Caco-2 (cell line): ENCODE measurements at places on chromosomes 13 and 19. TPM values are rescaled to one million over a fixed set of nuclear protein-coding genes. Genes with fewer than 3 reads are reported as not detected.
A peak's percentile ranks its signal among the peaks of the same experiment; 100 is the strongest.

GRCh38 chr19:50495020-50495531, 15.9 kb downstream of the JOSD2 start:
- no peak for DNase-seq
- H3K27me3 ChIP-seq = no peaks in the 10 kb centered on the region
- H3K36me3 ChIP-seq = no peaks in the 10 kb centered on the region
- H3K4me1 ChIP-seq = peaks cover under 1% of the 10 kb centered on the region
- no peak overlapping the region for H3K4me3 ChIP-seq
- H3K27ac ChIP-seq = no peak overlapping the region

DNA sequence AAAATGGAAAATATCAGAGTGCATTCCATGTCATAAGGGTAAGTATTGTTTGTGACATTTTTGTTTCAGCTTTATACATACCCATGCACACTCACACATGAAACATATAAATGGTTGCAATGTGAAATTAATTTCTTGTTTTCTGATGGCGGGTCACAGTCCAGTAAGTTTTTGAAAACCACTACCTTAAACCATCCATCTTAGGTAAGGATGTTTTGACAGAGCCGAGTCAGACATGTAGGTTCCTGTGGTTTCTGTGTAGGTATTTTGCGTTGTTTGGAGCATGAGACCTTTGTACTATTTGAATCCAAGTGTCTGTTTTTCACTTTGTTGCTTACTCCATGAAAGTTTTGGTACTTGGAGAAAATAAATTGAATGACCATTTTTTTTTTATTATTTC, 121.7 kb downstream of the B3GLCT start:
- H3K4me3 ChIP-seq = no peak overlapping the region
- no peaks in the 10 kb centered on the region for H3K4me1 ChIP-seq
- no peaks in the 10 kb centered on the region for H3K36me3 ChIP-seq
- no peak for DNase-seq
- H3K27me3 ChIP-seq = no peaks in the 10 kb centered on the region

DNA sequence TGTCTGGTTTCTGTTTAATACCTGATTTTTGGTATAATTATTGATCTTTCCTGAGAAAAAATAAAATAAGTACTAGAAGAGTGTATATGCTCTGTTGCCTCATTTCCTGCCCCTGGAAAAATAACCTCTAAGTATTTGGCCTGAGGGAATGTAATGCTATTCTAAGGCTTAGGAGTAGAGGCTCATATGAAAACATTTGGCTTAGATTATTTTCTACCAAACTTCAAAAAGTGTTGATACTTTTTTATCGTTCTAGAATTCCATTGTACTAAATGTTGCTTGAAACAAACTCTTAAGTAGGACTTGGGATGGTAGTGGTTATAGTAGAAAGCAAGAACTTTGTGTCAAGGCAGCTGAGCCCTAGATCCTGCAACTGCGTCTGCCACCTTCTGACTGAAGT, 57.8 kb downstream of the COG3 start:
- no peaks in the 10 kb centered on the region for H3K27me3 ChIP-seq
- peaks cover 84% of the 10 kb centered on the region for H3K4me1 ChIP-seq
- no peak for DNase-seq
- H3K27ac ChIP-seq = peak overlapping the region; percentile 92

TRPC4 gene
- not detected in 2 replicates for total RNA-seq

KANK3 gene
- total RNA-seq = 1.1 TPM in 2 replicates

- DNase-seq = no peak
- no peak overlapping the region for H3K27ac ChIP-seq
- no peaks in the 10 kb centered on the region for H3K4me1 ChIP-seq
- no peaks in the 10 kb centered on the region for H3K27me3 ChIP-seq
- peaks cover 3% of the 10 kb centered on the region for H3K36me3 ChIP-seq
Measured at GRCh38 chr13:110651726-110652230, 36.4 kb downstream of the NAXD start.

DNA sequence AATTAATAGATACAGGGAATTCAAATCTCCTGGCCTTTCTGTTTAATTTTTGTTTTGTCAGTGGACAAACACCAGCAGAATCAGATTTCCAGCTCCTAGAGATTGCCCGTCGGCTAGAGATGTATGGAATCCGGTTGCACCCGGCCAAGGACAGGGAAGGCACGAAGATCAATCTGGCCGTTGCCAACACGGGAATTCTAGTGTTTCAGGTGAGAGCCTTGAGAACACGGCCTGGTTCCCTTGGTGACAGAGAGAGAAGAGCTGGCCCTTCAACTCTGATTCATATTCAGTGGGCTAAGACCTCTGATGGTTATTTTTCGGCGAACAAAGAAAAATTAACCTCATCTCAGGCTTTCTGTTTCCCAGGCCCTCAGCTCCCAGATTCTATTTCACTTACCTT, 191.3 kb downstream of the STK24 start:
- no peak for DNase-seq
- no peak overlapping the region for H3K4me3 ChIP-seq
- H3K36me3 ChIP-seq = peaks cover 5% of the 10 kb centered on the region; the same call in 1 of the 2 replicates

KCNK6 gene
- 6.1 and 7.8 TPM in 2 replicates for total RNA-seq

DNA sequence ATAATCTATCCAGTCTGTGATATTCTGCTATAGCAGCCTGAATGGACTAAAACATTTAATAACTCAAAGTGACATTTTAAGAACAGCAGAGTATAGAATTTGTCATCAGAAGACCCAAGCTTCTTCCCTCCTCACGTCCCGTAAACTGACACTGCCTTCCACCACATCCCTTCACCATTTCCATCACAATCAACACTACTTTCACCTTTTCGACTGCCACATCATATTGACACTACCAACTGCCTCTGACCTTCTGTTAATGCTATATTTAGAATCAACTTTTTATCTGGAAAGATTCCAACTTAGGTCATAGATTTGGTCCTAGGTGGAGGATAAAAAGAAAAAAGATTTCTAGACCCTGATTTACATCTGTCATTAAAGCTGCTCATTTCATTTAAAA, 39.6 kb downstream of the STOML3 start:
- no peaks in the 10 kb centered on the region for H3K36me3 ChIP-seq
- H3K4me1 ChIP-seq = no peaks in the 10 kb centered on the region
- H3K27me3 ChIP-seq = no peaks in the 10 kb centered on the region
- no peak overlapping the region for H3K27ac ChIP-seq
- DNase-seq = no peak

GRCh38 chr13:103961129-103961528, 894.9 kb upstream of the SLC10A2 start:
- no peak for DNase-seq
- H3K27ac ChIP-seq = no peak overlapping the region
- H3K27me3 ChIP-seq = no peaks in the 10 kb centered on the region
- H3K4me1 ChIP-seq = no peaks in the 10 kb centered on the region

DNA sequence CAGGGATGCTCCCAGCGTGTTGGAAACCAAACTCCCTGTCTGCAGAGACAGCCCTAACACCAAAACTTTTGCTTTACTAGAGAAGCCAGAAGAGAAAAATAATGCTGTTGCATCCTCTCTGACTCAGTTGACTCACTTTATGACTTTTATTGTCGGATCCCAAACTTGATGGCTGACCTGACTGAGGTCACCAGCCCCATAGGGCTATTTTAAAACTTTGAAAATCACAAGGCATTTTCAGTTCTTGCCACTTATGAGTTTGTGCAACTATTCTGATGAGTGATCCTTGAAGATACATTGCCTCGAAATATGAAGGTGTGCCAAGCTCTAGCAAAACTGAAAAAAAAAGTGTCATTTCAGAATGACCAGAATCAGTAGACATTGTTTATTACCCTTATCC, 320.2 kb downstream of the DLEU7 start:
- H3K27me3 ChIP-seq = no peaks in the 10 kb centered on the region
- no peaks in the 10 kb centered on the region for H3K36me3 ChIP-seq
- peaks cover 14% of the 10 kb centered on the region for H3K4me1 ChIP-seq
- H3K27ac ChIP-seq = no peak overlapping the region

DNA sequence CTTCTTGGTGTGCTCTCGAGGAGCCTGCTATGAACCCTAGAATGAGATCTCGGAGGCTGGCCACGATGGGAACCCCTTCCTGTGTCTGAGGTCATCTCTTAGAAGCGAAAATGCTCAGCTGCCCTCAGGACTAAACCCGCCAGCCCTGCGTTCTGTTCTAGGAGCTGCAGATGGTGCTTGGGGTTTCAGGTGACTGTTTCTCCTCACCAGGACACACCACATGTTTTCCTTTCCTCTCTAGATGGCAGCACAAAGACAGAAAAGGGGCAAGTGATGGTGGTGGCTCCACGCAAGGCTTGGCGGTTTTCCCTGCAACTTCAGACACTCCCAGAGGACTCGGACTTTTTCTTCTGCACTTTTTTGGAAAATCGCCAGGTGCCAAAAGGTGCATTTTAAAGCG, 60.1 kb downstream of the RNASEH2B start:
- H3K27ac ChIP-seq = no peak overlapping the region
- DNase-seq = peak; percentile 57
- H3K4me1 ChIP-seq = no peaks in the 10 kb centered on the region
- no peaks in the 10 kb centered on the region for H3K27me3 ChIP-seq
- no peak overlapping the region for H3K4me3 ChIP-seq

ELSPBP1 gene
- total RNA-seq = not detected in 2 replicates

GRCh38 chr19:45464274-45464673, 3.5 kb upstream of the FOSB start:
- no peak overlapping the region for H3K4me3 ChIP-seq
- H3K27ac ChIP-seq = no peak overlapping the region

SGTA gene
- 90.1 TPM in 2 replicates for total RNA-seq

DNA sequence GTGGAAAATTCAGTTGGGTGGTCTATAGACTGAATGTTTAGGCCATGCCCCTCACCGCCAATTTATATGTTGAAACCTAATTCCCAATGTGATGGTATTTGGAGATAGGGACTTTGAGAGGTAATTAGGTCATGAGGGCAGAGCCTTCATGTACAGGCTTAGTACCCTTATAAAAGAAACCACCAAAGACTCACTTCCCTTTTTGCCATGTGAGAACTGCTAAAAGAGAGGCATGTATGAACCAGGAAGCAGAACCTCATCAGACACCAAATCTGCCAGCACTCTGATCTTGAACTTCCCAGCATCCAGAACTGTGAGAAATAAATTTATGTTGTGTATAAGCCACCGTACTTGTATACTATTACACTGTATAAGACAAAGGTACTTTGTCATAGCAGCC, 40.6 kb downstream of the UQCRFS1 start:
- no peak overlapping the region for H3K4me3 ChIP-seq
- H3K4me1 ChIP-seq = no peaks in the 10 kb centered on the region
- H3K27ac ChIP-seq = no peak overlapping the region

- no peaks in the 10 kb centered on the region for H3K27me3 ChIP-seq
- H3K36me3 ChIP-seq = no peaks in the 10 kb centered on the region
Measured at GRCh38 chr13:33296793-33297425, 11.4 kb upstream of the STARD13 start.

LIN37 gene
- 8.1 and 10.2 TPM in 2 replicates for total RNA-seq

- DNase-seq = peak; percentile 78
- H3K36me3 ChIP-seq = no peaks in the 10 kb centered on the region
- no peaks in the 10 kb centered on the region for H3K27me3 ChIP-seq
Measured at GRCh38 chr13:103883164-103883563, 816.9 kb upstream of the SLC10A2 start.

PABPC3 gene
- total RNA-seq = 0.23 and 0.59 TPM in 2 replicates

- no peak for DNase-seq
- no peak overlapping the region for H3K4me3 ChIP-seq
Measured at GRCh38 chr13:50543141-50543540, 300.4 kb downstream of the DLEU7 start.

CBY2 gene
- total RNA-seq = 0.67 and 0.91 TPM in 2 replicates

PEAK3 gene
- not detected in 2 replicates for total RNA-seq

GRCh38 chr19:50415661-50416033, 3.1 kb upstream of the SPIB start:
- H3K27me3 ChIP-seq = no peaks in the 10 kb centered on the region
- peaks cover 10% of the 10 kb centered on the region for H3K4me1 ChIP-seq
- no peak overlapping the region for H3K4me3 ChIP-seq
- DNase-seq = no peak

UBE2L5 gene
- not detected in 2 replicates for total RNA-seq

DNA sequence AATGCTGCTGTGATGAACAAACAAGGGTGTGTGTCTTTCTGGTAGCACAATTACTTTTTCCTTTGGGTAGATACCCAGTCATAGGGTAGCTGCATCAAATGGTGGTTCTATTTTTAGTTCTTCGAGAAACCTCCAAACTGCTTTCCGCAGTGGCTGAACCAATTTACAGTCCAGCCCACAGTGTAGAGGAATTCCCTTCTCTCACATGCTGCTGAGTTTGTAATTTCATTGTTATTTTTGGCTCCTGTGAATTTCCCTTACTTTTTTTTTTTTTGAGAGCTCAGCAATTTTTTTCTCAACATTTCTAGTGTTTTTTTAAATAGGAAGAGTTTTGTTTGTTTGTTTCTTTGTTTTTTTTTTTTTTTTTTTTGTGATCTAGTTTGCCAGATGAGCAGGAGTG, 37.5 kb upstream of the ADGRE1 start:
- H3K4me3 ChIP-seq = no peak overlapping the region
- no peak for DNase-seq
- no peak overlapping the region for H3K27ac ChIP-seq
- no peaks in the 10 kb centered on the region for H3K4me1 ChIP-seq

SHISA2 gene
- not detected in 2 replicates for total RNA-seq

CYP4F8 gene
- total RNA-seq = not detected in 2 replicates

LRRC63 gene
- total RNA-seq = not detected in 2 replicates

- H3K36me3 ChIP-seq = no peaks in the 10 kb centered on the region
- H3K27ac ChIP-seq = no peak overlapping the region
- H3K4me1 ChIP-seq = peaks cover 8% of the 10 kb centered on the region; the same call in 1 of the 2 replicates
- no peak overlapping the region for H3K4me3 ChIP-seq
- H3K27me3 ChIP-seq = no peaks in the 10 kb centered on the region
Measured at GRCh38 chr13:102913914-102914313, 68.1 kb downstream of the ERCC5 start.

KLK12 gene
- not detected in 2 replicates for total RNA-seq

SIGLEC5 gene
- total RNA-seq = not detected in 2 replicates

LYL1 gene
- total RNA-seq = 0.35 and 0.59 TPM in 2 replicates

CD33 gene
- total RNA-seq = not detected in 2 replicates

SIGLEC10 gene
- total RNA-seq = not detected in 2 replicates

- no peak for DNase-seq
- H3K4me3 ChIP-seq = no peak overlapping the region
- no peak overlapping the region for H3K27ac ChIP-seq
- peaks cover 5% of the 10 kb centered on the region; the same call in 1 of the 2 replicates for H3K4me1 ChIP-seq
- no peaks in the 10 kb centered on the region for H3K36me3 ChIP-seq
Measured at GRCh38 chr13:50156140-50156539, 140.9 kb downstream of the KCNRG start.

FAM83E gene
- total RNA-seq = 5.8 and 6.8 TPM in 2 replicates

- no peak for DNase-seq
- no peaks in the 10 kb centered on the region for H3K27me3 ChIP-seq
- H3K27ac ChIP-seq = peak overlapping the region; percentile 61
- H3K4me3 ChIP-seq = no peak overlapping the region
- peaks cover 70% of the 10 kb centered on the region for H3K4me1 ChIP-seq
- no peaks in the 10 kb centered on the region for H3K36me3 ChIP-seq
Measured at GRCh38 chr13:46640843-46641242, 87.9 kb downstream of the LRCH1 start.

- H3K4me3 ChIP-seq = no peak overlapping the region
- H3K27ac ChIP-seq = no peak overlapping the region
- no peaks in the 10 kb centered on the region for H3K27me3 ChIP-seq
- no peaks in the 10 kb centered on the region for H3K36me3 ChIP-seq
- no peak for DNase-seq
Measured at GRCh38 chr19:38429055-38429810, 3.2 kb upstream of the RASGRP4 start.

- H3K4me3 ChIP-seq = no peak overlapping the region
- no peak overlapping the region for H3K27ac ChIP-seq
- H3K4me1 ChIP-seq = no peaks in the 10 kb centered on the region
Measured at GRCh38 chr19:55027472-55028337, 10.4 kb downstream of the GP6 start.

MARCHF2 gene
- 13.8 and 15.2 TPM in 2 replicates for total RNA-seq

- no peaks in the 10 kb centered on the region for H3K36me3 ChIP-seq
- DNase-seq = no peak
- H3K27ac ChIP-seq = no peak overlapping the region
- no peaks in the 10 kb centered on the region for H3K4me1 ChIP-seq
Measured at GRCh38 chr19:17688853-17689595, 870 bp upstream of the UNC13A start.
